ENCODE measurements at places on chromosomes 3 and 15.

- no peak for DNase-seq
Observed at GRCh38 chr3:138284957-138285477, 44.6 kb downstream of the NME9 start.

DNA sequence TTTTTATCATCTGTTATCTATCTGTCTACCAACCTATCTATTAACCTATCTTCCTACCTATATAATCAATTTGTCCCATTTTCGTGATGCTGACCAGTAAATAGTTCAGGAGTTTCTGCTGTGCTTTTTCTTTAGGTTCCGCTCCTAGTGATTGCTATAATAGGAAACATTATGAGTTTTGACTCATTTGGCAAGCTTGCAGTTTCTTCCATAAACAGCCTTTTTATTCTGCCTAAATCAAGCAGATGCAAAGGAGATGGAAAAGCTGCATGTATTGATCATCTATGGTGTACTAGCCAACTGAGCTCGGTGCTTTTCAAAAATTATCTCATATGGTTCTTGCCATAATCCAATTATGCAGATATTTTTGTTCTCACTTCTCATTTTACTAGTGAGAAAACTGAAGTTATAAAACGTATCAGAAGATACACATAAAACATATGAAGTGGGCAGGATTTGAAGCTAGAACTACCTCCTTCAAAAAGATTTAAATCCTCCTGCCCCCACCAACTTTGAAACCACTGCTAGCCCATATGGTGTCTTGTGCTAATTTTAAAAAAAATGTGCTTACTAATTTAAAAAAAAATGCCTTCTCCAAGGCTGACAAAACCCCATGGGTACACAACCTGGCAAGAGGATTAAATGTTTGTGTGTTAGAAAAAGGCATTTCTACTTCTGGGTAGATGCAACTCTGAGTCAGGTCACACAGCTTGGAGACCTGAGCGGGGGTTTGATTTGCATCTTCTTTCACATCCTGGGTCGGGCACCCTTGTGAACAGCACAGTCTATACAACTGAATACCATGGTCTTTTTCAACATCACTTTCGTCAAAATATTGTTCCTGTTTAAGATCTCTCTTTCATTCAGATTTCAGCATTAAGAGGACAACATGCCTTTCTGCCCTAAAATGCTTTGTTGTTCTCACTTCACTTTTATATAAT lies 267.0 kb downstream of the CHL1 start:
- no peak for DNase-seq

- DNase-seq: no peak
Observed at GRCh38 chr3:196311-197148, at the start of gene CHL1. Gene CHL1 (plus strand): TSS chr3:196763. CDS start chr3:319777, 123,014 bp downstream.

DNA sequence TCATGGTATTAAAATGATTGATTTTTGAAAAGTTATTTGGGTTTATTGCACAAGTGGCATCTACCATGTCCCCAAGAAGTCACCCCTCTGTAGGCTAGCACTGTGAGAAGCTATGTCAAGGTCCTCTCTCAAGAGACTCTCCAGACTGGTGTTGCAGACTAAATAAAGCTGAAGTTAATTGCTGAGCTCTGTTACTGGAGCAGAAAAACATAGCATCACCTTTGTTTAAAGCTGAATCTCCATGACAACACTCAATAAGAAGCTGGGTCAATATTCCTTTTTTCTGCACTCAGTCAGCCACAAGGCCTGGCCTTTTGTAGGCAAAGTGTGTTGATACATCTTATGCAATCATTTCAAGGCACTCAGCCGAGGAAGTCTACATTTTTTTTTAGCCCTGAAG lies 806.6 kb upstream of the LMCD1 start:
- no peak for DNase-seq

- no peak for DNase-seq
Observed at GRCh38 chr3:125058959-125059358, 3.2 kb upstream of the HEG1 start.

DNA sequence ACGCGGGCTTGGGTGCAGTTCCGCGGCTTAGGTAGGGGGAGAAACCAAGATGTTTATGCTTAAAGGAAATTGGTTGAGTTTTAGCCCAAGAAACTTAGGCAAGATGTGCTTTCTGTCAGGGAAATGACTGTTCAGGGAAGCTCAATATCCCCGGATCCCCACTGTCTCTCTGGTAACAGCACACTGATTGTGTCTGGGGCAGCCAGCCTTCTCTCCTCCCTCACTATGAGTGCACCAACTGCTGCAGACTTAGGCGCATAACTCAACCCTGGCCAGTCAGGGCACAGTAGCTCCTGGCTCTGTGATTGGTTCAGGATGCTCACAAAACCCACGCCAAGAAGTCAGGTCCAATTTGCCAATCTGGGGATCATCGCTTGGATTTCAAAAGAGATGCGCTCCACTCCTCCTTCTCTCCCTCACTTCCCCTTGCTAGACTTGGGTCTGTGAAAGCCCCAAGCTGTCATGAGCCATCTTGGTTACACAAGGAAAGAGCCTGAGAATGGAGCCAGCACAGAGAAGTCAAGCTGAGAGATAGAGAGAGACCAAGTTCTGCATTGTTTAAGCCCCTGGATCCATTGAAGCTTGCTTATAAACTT lies 42.5 kb upstream of the CACNA2D3 start:
- DNase-seq: no peak

DNA sequence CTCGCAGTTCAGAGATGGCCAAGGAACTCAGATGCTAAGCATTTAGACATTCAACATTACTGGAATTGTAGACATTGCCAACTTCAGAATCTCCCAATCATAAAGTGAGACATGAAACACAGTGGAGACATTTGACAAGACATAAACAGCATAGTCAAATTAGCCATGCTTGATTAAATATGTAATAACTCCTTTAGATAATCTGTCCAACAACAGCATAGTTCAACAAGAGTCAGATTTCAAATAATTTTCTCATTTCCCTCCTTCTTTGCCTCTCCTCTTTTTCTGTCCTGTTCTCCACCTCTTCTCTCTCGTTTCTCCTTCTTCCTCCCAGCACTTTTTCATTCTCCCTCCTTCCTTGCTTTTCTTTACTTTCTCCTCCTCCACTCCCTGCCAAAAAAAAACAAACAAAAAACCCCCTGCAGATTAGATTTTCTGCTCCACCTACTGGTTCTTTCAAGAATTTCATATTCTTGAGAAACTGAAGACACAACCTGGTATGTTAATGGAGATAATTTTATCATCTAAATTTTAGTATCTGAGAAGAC lies 20.2 kb downstream of the CPOX start:
- DNase-seq: peak; percentile 37

GRCh38 chr15:38562278-38562677 lies 2.3 kb downstream of the RASGRP1 start:
- DNase-seq: no peak

- no peak for DNase-seq
Observed at GRCh38 chr3:69660631-69661030, 78.6 kb upstream of the MITF start.

DNA sequence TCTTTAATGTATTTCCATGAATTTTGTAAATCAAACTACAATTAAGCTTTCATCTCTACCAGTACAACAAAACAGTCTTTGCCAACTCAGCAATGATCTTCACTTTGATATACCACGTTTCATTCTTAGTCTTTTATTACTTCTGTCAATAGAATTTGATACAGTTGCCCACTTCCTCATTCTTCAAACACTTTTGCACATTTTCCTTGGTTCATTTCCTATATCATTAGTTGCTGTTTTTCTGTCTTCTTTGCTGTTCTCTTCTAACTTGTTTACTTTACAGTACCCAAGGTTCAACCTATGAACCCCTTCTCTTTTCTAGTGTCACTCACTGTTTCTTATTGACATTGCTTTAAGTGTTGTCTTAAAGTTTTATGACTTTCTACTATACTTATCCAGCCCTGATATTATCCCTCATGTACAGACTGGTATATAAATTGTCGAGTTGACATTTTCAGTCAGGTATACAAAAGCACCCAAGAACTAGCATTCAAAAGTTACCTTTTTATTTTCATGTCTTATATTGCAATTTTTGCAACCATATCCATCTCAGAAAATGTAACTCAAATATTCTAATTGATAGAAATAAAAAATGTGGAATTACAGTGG lies 903.1 kb downstream of the NSUN3 start:
- DNase-seq: no peak

- peak; percentile 64 for DNase-seq
Observed at GRCh38 chr15:90883976-90884718, at the start of gene FES. Gene FES (plus strand): TSS chr15:90884504. CDS start chr15:90885046, 542 bp downstream.

- DNase-seq: no peak
Observed at GRCh38 chr3:13492976-13493866, 13.1 kb downstream of the HDAC11 start.

DNA sequence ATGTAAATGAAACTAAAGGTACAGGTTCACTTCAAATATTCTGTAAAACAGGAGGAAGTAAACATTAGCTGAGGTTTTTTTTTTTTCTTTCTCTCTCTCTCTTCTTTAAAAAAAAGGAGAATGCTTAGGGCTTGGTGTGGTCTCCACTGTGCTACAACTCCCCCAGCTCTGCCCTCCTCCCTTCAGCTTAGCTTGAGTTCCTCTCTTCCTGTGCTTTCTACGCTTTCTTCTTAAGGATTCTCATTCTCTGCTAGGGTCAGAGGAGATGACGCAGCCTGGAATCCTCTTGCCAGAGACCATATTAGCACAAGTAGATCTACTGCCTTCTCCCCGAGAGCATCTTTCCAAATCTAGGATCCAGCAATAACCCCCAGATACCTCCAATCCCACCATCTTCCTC lies 69.1 kb upstream of the SNRK start:
- DNase-seq: no peak

GRCh38 chr3:88678747-88679146 lies 428.7 kb upstream of the EPHA3 start:
- DNase-seq: no peak

GRCh38 chr3:64244011-64244942 lies 19.0 kb upstream of the PRICKLE2 start:
- DNase-seq: no peak

GRCh38 chr3:157794771-157795170 lies 291.6 kb upstream of the VEPH1 start:
- DNase-seq: peak; percentile 53

DNA sequence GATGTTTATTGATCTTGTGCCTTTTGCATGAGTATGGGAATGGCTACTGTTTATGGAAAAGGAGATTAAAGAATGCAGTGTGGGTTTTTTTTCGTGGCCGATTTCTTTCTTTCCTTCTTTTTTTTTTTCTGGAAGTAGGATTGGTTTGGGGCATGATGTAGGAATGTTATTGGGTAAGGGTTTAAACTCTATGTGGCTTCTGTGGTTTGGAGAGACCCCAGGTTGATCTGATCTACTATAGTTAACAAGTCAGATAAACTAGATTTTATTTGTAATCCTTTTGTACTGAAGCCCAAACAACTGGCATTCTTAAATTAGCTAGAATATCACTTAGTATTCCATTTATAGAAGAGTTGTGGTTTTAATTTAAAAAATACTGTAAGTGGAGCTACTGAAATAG lies 304.8 kb downstream of the LPP start:
- peak; percentile 71 for DNase-seq

- no peak for DNase-seq
Observed at GRCh38 chr3:13475871-13476590, 4.1 kb upstream of the HDAC11 start.

DNA sequence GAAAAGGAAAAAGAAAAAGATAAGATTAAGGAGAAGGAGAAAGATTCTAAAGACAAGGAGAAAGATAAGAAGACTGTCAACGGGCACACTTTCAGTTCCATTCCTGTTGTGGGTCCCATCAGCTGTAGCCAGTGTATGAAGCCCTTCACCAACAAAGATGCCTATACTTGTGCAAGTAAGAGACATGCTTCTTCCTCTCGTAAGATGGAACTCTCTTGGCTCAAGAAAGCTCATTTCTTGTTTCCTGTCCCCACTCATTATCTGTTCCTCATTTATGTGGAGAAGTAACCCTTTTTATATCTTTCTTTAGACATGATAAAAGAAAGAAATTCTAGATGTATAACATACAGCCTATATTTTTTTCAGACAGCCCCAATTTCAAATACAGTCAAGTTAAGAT lies 101.4 kb downstream of the KLHL25 start:
- DNase-seq: no peak

DNA sequence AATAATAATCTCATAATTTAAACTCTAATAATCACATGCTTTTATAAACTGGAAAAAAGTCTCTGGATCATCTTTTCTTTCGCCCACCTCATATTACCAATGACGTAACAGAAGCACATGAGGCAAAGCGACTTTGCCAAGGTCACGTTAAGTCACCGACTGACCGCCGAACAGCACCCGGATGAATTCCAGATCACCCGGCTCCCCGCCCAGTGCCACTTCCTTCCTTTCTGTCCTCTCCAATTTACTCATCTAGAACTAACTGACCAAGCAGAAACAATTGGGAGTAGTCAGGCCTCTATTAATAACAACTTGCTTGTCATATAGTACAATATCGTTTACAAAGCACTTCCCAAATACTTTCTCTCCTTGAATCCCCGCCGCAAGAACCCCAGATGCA lies 21.1 kb downstream of the FGF12 start:
- no peak for DNase-seq
